ENCODE measurements at places on chromosomes 2 and 18. TPM values are rescaled to one million over a fixed set of nuclear protein-coding genes. Genes with fewer than 3 reads are reported as not detected.

The KCTD1 gene
- 77.3 TPM for polyA plus RNA-seq

The OTOS gene
- polyA plus RNA-seq: not detected

DNA sequence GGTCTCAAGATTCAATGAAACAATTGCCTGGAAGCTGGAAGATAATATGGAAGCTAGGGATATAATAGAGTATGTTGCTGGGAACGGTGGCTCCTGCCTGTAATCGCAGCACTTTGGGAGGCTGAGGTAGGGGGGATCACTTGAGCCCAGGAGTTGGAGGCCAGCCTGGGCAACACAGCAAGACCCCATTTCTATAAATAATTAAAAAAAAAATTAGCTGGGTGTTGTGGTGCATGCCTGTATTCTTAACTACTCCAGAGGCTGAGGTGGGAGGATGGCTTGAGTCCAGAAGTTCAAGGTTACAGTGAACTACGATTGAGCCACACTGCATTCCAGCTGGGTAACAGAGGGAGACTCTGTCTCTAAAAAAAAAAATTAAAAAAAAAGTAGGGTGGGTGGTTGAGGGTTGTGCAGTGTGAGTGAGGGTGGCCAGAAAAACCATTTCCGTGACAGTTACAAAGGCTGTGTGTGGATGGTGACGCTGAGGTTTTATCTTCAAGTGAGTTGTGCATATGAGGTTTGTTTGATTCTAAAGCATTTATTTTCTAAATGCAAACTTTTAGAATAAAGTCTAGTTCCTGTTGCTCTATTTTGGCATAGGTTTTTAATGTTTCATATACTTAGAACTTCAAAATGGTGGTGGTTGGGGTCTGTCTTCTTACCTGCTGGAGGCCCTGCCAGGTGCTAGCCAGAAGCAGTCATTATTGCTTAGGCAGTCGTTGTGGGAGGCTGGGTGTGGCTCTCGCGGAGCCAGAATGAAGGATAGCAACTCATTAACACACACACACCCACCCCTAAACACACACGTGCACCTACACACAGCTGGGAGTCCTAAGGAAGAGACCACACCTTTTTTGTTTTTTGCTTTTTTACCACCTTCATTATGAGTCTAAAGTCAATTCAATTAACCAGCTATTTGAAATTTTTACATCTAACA is 4.7 kb upstream of the IL1R2 start:
- DNase-seq: no peak

- DNase-seq: no peak
Measured at GRCh38 chr2:58107803-58108710, 61.5 kb downstream of the VRK2 start.

GRCh38 chr2:186853951-186854350 is 5.0 kb upstream of the ZSWIM2 start:
- DNase-seq: no peak

GRCh38 chr18:72542984-72543356 is 1.2 kb downstream of the CBLN2 start:
- no peak for DNase-seq

DNA sequence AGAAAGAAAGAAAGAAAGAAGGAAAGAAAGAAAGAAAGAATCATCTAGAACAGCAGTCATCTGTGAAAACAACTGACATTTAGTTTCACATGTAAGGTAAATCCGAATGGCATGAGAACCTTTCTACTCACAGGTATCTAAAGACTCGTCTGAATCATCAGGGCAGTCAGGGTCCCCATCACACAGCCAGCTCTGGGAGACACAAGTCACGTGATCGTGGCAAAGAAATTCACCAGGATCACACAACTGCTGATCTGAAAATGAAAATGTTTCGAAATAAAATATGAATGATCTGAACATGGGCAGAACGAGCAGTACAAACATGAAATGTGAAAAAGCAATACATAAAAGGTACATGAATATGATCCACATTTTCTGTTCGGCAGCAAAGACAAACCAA is 320.7 kb downstream of the LRP1B start:
- DNase-seq: no peak

DNA sequence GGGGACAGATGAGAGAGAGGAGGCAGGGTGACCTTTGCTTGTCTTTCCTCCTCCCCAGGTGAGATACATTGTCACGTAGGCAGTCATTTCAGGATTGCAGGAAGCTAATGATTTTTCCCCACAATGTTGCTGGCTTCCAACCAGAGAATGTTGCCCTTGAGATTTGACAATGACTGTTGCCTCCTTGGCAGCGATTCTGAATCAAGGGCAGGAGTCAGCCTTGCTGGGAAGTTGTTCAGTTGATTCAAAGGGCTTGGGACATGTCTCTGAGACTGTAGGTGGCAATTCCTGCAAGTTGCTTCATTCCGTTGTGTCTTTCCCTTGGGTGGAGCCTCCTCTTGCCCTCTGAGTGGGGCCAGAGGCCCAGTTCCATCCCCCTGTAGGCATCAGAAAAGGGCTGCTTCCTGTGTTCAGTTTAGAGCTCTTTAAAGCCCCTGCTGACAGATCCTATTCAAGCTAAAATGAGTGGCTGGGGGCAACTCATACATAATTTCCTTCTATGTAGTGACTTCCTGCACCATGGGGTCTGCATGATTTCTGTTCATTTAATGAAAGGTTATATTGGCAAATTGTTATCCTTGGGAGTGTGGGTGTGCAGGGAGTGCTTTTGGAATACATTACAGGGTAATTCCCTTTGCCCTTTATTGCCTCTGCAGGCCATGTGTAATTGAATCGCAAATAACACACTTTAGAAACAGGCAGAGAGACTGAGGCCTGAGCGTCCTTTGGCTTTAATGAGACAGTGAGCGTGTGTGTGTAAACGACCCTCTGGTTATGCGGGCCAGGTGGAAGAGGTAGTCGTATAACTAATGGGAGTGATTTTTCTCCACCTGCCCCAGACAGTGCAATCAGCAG is 52.4 kb downstream of the GPR39 start:
- no peak for DNase-seq

DNA sequence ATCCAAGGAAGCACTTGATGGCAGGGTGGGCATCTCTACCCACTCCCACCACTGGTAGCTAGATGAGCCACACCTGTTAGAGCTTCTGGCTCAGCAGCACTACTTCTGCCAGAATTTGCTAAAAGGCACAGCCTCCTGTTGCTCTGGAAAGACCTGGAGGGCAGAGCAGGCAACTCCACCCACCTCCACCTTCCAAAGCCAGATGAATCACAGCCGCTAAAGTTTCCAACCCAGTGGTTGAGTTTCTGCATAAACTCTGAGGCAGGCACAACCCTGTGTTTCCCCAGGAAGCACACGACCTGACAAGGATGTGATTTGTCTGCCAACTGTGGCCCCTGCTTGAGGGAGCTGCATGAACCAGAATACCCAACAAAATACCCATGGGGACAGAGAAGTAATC is 111.6 kb upstream of the GCFC2 start:
- DNase-seq: no peak

DNA sequence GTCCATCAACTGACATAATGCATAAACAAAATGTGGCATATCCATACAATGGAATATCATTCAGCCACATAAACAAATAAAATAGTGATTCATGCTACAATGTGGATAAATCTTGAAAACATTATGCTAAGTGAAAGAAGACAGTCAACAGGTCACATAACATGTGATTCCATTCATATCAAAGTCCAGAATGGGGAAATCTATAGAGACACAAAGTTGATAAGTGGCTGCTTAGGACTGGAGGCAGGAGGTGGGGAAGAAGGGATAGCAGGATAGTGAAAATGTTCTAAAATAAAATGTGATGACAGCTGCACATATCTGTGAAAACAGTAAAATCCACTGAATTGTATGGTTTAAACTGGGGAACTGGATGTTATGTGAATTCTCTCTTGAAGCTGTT is 18.7 kb downstream of the CFAP53 start:
- DNase-seq: no peak

DNA sequence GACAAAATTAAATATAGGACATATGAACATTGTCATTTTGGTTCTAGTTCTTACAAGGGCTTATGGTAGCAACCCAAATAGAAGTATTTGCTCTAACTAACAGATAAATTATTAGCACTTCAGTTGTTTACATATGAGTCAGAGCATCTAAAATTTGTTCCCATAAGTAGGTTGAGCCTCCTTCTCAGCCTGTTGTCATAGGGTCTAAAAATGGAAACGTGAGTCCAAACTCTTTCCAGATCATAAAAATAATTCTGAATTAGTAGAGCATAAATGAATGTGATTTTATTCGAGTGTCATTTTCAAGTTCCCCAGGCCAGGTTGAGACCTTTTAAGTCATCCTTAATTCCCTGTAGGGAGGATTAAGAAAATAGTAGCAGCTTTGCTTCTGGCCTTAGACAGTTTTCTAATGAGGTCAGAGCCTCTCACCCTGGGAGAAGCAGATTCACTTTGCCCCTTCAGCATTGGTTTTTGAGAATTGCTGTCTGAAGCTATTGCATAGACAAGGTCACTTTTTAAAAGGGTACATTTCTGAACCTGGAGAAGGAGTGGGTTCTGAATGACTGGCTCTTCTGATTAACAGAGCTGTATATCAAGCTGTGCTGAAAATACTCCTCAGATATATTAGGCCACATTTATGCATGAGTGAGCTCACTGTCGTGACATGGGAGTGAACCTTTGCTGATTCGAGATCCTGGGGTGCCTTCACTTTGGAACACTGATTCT is 164.3 kb downstream of the NEDD4L start:
- DNase-seq: no peak
